Suprapubic skin (tissue), 4 donors: ENCODE measurements at places on chromosomes 7 and 10. TPM values are rescaled to one million over a fixed set of nuclear protein-coding genes. Genes with fewer than 3 reads are reported as not detected.

PROSER2 gene
- total RNA-seq, result 5.6 TPM

HK1 gene
- 142 TPM for total RNA-seq

DNA sequence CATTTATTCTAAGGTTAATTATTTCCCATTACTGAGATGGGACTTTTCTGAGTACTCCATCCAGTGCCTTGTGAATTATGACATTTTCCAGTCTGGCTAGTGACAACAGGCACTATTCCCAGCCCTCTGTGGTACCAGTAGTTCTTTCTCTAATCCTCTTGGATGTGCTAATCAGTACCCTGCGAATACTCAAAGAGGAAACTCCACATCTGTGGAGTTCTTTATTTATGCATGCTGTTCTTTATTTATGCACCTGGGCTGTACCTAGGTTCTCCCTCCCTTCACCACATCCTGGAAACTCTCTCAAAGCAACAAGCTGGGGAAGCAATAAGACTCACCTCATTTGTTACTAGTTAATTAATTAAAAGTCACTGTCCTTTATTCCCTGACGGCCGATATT, 83.5 kb downstream of the TSPAN12 start:
- H3K27me3 ChIP-seq, result no peaks in the 10 kb centered on the region
- H3K4me1 ChIP-seq, result no peaks in the 10 kb centered on the region
- H3K27ac ChIP-seq, result no peak overlapping the region
- DNase-seq, result no peak

- H3K4me1 ChIP-seq, result peaks cover 22% of the 10 kb centered on the region
- no peaks in the 10 kb centered on the region for H3K36me3 ChIP-seq
- H3K27ac ChIP-seq, result no peak overlapping the region
- no peaks in the 10 kb centered on the region for H3K27me3 ChIP-seq
- H3K4me3 ChIP-seq, result no peak overlapping the region
- DNase-seq, result no peak
Observed at GRCh38 chr7:100486753-100487446, 3.2 kb downstream of the NYAP1 start.

GRCh38 chr10:34547291-34547690, 267.8 kb downstream of the PARD3 start:
- no peak overlapping the region for H3K27ac ChIP-seq
- no peak for DNase-seq
- H3K4me3 ChIP-seq, result no peak overlapping the region
- H3K4me1 ChIP-seq, result no peaks in the 10 kb centered on the region
- no peaks in the 10 kb centered on the region for H3K27me3 ChIP-seq
- H3K36me3 ChIP-seq, result no peaks in the 10 kb centered on the region
